ENCODE measurements at places on chromosomes 16 and 17.

DNA sequence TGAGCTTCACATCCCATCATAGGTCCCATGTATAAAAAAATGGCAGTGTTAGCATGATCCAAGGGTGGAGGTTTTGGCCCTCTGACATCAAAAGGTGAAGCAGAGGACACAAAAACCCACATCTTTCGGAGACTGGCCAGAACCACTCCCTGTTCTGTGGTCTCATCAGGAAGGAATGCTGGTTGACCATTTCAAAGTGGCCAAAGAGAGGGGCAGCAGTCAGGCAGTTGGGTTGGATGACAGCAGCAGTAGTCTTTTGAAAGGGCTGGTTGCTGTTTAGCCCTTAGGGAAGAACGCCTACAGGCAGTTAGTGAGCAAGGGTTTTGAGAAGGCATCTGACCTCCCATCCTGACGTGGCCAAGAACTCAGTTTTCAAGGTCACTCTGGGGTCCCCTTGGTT, 40.5 kb downstream of the LCMT1 start:
- DNase-seq = peak; percentile 53

DNA sequence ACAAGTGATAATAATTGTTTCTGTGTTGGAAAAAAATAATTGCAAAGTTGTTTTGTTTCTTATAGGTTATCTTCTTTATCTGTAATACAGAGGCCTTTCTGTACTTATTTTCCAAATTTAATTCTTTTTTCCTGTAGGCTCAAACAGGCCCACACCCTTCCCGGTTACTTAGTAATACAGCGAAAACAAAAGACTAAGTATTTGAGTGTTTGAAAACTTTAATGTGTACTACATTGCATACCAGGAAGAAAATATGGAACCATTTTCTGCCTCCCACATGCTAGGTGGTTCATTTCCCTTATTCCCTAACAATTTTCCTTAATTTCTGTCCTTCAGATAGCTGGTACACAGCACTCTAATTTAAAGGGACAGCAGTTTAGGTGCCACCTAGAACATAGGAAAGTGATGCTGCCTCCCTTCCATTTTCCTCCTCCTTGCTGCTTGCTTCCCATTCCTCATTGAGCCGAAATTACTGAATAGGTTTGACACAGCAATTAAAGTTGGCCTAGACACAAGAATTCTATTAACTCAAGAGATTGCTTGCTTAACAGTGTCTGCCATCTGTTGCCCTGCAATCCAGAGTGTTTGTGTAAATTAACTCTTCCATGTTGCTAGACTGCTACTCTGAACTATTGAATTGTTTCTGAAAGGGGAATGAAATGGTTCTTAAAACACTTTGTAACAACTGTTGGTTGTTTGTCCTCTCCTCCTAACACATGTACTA, 24.2 kb downstream of the CYB5B start:
- DNase-seq = peak; percentile 42

GRCh38 chr16:20878682-20879147, 21.4 kb downstream of the DCUN1D3 start:
- DNase-seq = no peak

DNA sequence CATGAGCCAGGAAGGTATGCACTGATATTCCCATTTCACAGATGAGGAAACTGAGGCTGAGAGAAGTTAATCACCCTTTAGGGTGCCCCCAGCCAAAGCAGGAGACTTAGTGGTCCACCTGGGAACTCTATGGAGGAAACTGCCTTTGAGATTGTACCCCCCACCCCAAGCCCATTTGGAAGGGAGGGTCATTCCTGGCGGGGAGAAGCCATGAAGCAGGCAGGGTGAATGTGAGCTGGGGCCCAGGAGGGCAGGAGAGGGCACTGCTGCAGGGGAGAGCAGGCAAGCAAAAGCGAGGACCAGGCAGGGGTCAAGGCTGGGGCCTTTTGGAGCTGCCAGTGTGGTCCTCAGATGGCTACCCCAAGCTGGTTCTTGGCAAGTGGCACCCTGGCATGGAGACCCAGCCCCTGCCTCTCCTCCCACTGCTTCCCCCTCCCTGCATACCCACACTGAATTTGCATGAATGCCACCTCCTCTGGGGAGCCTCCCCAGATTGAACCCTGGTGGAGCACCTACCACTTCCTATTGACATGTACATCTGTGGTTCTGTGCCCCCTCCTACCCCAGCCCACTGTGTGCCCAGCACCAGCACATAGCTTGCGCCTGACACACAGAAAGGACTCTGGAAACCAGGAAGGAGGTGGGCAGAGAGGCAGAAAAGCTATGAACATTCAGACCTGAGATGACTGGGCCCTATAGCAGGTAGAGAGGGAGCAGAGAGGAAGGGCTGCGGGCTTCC, 965 bp upstream of the TMC6 start:
- DNase-seq = no peak

- peak; percentile 82 for DNase-seq
These were observed 1.7 kb upstream of the LASP1 start for GRCh38 chr17:38867968-38868816.

GRCh38 chr17:30517786-30518185, 40.6 kb downstream of the GOSR1 start:
- no peak for DNase-seq
